Placental pericyte (primary cell): ENCODE measurements at places on chromosomes 16 and 17. TPM values are rescaled to one million over a fixed set of nuclear protein-coding genes. Genes with fewer than 3 reads are reported as not detected.

The MARCHF10 gene
- not detected in 2 replicates for total RNA-seq

The MYOCD gene
- under 0.01 and 4.7 TPM in 2 replicates for total RNA-seq

The NKIRAS2 gene
- 55.8 and 60.4 TPM in 2 replicates for total RNA-seq

The CLDN9 gene
- total RNA-seq = not detected in 2 replicates

The AIPL1 gene
- not detected in 2 replicates for total RNA-seq

The ASPHD1 gene
- 2.3 and 9.2 TPM in 2 replicates for total RNA-seq

The TPSAB1 gene
- total RNA-seq = not detected in 2 replicates

The CDH16 gene
- not detected in 2 replicates for total RNA-seq

The TMEM92 gene
- not detected in 2 replicates for total RNA-seq

The MYO19 gene
- total RNA-seq = 26.3 and 90.2 TPM in 2 replicates

The CLEC19A gene
- not detected in 2 replicates for total RNA-seq

The PRSS21 gene
- not detected in 2 replicates for total RNA-seq

The COX6A2 gene
- not detected in 2 replicates for total RNA-seq

The RAB11FIP4 gene
- under 0.01 and 0.44 TPM in 2 replicates for total RNA-seq

The HBA2 gene
- total RNA-seq = not detected in 2 replicates

The SDR42E2 gene
- under 0.01 TPM in 1 of 2 replicates, not detected in the other for total RNA-seq
